ENCODE measurements at places on chromosomes 11 and 22. TPM values are rescaled to one million over a fixed set of nuclear protein-coding genes. Genes with fewer than 3 reads are reported as not detected.

Gene KDM4D
- total RNA-seq = 0.49 TPM

Gene MISFA
- 0.82 TPM for total RNA-seq

Gene FAM180B
- total RNA-seq = not detected

Gene C11orf16
- total RNA-seq = not detected

Gene OR4A5
- total RNA-seq = not detected

Gene SHANK3
- total RNA-seq = 37.3 TPM

Gene TEAD1
- 42.6 TPM for total RNA-seq

Gene MS4A12
- total RNA-seq = not detected

Gene SEZ6L
- total RNA-seq = not detected

Gene BAIAP2L2
- 0.19 TPM for total RNA-seq

Gene TSPO
- total RNA-seq = 219 TPM

Gene OR2AG2
- under 0.01 TPM for total RNA-seq

Gene ZFPL1
- total RNA-seq = 23.0 TPM

Gene P2RY6
- total RNA-seq = not detected

Gene OR51B4
- not detected for total RNA-seq

Gene C22orf15
- total RNA-seq = 0.81 TPM

Gene IGLL5
- not detected for total RNA-seq

Gene TRMU
- total RNA-seq = 46.6 TPM

Gene CRYBB3
- not detected for total RNA-seq

Gene SAA1
- not detected for total RNA-seq

Gene P2RX3
- not detected for total RNA-seq

Gene RNF169
- total RNA-seq = 21.4 TPM

Gene PAFAH1B2
- 144 TPM for total RNA-seq

Gene PARVB
- total RNA-seq = 152 TPM

Gene HBE1
- not detected for total RNA-seq

Gene E2F8
- 2.1 TPM for total RNA-seq

Gene MAPK8IP1
- total RNA-seq = 3.2 TPM

Gene CDHR5
- total RNA-seq = not detected

Gene MICAL3
- total RNA-seq = 13.3 TPM

Gene RFPL3
- not detected for total RNA-seq

Gene CYTH4
- 0.06 TPM for total RNA-seq

Gene PRR33
- total RNA-seq = not detected

Gene C1QTNF5
- 62.3 TPM for total RNA-seq

Gene GPR83
- under 0.01 TPM for total RNA-seq

Gene DYNC2H1
- 4.6 TPM for total RNA-seq

Gene RASSF10
- total RNA-seq = under 0.01 TPM

All from bladder microvascular endothelial cell (primary cell).